GF-D8 (cell line): ENCODE measurements at places on chromosomes 16 and 17.
A peak's percentile ranks its signal among the peaks of the same experiment; 100 is the strongest.

- DNase-seq = no peak
Measured at GRCh38 chr17:48002916-48003416, 32.1 kb downstream of the CDK5RAP3 start.

- no peak for DNase-seq
Measured at GRCh38 chr17:37220607-37220953, 155.2 kb upstream of the C17orf78 start.

DNA sequence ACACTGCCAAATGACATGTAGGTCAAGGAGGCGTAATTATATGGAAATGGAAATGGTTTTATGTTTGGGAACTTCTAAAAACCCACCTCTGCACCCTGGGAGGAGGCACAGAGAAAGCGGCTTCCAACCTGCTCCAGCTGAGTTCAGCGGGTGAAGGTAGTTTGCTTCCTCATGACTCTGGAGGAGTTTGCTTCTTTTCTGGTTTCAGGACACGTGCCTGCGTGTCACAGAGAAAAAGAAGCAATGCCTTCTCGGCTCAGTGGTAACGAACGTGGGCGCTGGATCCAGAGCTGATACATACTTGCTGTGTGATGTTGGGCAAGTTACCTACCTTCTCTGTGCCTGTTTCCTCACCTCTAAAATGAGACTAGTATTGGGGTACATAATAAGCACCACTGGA is 22.1 kb downstream of the GPR139 start:
- no peak for DNase-seq

GRCh38 chr16:9033125-9033830 is 58.2 kb upstream of the HAPSTR1 start:
- no peak for DNase-seq

DNA sequence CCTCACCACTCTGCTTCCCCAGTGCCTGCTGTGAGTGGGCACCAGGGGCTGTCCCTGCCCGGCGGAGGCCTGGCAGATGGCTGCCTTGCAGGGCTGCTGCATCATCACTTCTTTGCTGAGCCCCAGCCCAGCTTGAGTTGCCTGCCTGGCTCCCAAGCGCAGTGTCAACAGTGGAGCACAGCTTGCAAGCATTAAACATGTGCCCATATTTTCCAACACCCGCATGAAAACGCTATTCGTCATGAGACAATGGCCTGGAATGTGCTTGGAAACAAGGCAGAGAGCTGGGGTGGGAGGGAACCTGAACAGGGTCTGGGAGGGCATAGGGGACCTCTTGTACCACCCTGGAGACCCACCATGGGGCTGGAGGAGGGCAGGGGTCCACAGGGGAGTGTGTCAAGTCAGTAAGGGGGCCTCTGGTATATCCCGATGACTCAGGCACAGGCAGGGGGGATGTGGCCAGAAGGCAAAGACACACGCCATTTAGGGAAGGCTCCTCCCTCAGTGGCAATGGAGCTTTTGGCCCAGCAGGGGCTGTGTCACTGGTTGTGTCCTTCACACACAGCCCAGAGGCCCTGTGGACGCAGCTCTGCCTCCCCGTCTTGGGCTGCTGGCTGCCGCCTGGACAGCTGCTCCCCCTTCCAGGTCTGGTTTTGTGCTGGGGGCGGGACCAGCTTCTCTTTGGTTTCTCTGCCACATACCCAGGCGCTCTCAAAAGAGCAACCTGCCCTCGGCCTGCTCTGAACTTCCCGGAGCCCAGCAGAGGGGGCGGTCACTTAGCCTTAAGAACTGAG is 17.4 kb upstream of the MTSS2 start:
- DNase-seq = no peak

- no peak for DNase-seq
Measured at GRCh38 chr16:50881331-50881830, 139.5 kb downstream of the CYLD start.

GRCh38 chr16:84603140-84603816 is 14.6 kb downstream of the COTL1 start:
- DNase-seq = peak; percentile 34

GRCh38 chr16:85081038-85081437 is 31.2 kb downstream of the CIBAR2 start:
- no peak for DNase-seq

DNA sequence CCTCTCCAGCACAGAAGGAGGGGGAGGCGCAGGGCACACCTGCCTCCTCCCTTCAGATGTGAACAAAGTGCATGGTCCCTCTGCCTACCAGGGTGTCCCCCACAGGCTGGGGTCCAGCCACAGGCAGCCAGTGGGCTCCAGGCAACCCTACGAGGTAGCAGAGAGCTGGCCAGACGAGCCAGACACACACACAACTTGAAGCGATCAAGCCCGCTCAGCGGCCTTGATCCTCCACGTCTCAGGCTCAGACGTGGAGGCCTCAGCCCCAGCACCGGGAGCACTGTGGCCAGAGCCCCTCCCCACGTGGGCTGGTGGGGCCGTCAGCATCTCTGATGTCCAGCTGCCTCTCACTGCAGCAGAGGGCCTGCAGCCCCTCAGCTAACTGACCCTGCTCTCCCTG is 8.5 kb downstream of the MCRIP1 start:
- DNase-seq = no peak

GRCh38 chr16:65831903-65832666 is 534.4 kb upstream of the CDH5 start:
- DNase-seq = no peak

GRCh38 chr17:35087731-35088355 is 24.3 kb upstream of the RFFL start:
- DNase-seq = no peak

DNA sequence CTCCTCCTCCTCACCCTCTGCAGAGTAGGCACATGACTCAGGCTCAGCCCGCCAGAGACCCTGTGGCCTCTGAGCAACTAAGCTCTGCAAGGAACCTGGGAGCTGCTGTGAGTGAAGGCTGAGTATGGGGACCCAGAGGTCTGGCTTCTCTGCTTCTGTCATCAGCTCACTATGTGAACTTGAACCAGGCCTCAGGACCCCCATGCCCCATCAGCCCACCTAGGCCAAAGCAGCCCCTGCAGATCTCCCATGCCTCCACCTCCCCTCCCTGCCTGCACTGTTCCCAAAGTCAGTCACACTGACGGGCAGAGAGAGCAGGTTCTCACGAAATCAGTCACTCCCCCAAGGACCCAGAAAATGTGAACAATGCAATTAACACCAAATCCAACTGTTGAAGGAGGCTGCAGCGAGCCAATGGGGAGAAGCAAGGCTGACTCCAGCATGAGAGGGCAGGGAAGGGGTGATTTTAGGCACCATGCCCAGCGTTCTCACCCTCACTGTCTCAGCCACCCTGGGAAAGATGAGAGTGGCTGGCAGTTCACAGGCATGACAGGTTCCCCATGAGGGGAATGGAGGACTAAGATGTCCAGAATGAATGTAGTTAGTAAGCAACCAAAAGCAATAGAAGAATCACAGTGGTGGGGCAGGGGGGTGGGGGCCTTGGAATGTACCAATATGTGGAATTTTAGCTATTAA is 60.6 kb downstream of the BEAN1 start:
- no peak for DNase-seq

- no peak for DNase-seq
Measured at GRCh38 chr17:45315648-45316433, 979 bp downstream of the MAP3K14 start.

DNA sequence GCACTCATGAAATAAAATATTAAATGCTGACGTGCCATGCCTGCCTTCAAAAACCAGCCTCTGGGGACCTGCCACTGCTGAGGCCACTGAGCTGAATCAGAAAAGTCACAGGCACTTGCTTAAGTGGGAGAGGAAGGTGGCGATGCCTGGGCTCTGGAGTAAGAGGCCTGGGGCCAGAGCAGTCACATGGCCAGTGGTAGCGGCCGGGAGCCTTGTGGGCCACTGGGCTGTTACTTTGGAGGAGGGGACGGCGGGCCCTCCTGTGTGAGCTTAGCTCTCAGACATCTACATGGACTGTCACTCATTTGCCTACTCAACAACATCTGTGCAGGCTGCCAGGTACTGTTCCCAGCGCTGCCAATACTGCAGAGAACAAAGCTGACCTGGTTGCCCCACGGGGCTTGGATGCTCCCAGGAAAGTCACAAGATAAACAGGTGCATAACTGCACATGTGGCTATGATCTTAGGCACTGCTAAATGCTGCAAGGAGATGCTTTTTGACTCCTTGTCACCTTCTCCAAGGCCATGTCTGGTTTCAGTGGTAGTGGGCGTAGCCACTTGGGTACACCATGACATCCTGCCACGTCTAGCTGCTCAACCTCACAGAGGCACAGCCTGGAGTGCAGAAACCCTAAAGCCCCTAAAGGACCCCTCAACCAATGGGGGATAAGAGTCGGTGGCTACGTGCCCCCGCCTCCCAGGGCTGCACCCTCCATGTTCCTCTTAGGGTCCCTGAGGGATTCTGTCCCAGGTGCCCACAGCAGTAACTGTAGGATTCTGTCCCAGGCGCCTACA is 11.6 kb downstream of the COTL1 start:
- no peak for DNase-seq

- DNase-seq = no peak
Measured at GRCh38 chr17:64296246-64296645, 33.2 kb upstream of the TEX2 start.

DNA sequence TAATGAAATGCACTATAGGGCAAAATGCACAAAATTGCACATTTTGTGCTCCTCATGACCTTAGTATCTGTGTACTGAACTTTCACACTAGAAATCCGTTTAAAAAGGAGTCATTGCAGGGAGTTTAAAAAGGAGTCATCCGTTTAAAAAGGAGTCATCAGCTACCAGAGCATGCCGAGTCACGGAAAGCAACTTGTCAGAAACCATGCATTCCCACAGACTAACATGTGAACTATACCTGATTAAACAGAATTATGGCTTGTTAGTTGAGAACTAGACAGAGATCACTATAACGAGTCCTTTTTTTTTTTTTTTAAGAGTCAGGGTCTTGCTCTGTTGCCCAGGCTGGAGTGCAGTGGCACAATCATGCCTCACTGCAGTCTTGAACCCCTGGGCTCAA is 35.9 kb downstream of the SLC6A4 start:
- no peak for DNase-seq

- no peak for DNase-seq
Measured at GRCh38 chr17:64598672-64599071, 63.4 kb downstream of the SMURF2 start.

DNA sequence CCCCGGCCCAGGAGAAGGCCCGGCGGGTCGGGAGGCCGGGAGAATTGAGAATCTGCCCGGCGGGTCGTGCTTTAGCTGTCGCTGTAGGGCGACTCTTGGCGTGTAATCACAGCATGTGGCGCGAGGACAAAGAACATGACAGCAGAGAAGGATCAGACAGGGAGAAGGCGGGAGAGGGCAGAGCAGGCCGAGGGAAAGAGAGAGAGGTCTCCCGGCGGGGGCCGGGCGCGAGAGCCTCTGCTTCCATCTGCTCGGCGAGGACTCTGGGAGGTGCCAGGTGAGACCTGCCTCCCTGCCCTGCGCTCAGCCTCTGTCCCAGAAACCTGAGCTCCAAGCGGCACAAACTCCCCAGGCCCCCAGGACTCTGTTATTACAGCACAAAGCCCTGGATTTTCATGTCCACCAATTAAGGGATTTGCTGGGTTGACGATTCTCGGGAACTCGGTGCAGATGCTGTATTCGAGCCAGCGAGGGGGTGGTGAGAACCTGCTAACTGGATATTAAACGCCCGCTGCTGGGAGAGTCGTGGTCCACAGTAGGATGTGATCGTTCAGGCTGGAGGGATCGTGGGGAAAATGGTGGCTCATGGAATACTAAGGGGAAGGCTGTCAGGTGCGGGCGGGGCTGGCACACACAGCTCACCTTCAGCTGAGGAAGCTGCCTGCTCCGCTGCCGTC is 172.0 kb upstream of the CIBAR2 start:
- DNase-seq = no peak
